Glomerular endothelial cell (primary cell): ENCODE measurements at places on chromosomes 5 and 9.

GRCh38 chr5:130424341-130424740, 520.1 kb downstream of the CHSY3 start:
- DNase-seq = no peak

GRCh38 chr5:56658972-56659371, 156.4 kb upstream of the MAP3K1 start:
- no peak for DNase-seq

DNA sequence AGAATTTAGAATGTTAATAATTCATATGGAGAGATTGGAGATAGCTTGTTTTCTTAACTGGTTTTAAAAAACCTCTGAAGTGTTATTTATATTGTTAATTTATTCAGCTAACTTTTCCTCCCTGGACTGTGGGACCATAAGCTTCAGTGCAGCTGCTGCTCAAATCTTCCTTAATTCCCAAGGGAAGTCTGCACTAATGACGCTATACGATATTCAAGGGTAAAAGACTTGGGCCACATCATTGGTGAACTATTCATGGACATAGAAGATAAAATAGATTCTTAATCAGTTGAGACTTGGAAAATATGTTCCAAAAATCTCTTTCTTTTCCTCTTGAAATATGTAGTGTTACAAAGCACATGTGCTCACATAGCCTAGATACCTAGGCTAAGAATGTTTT, 31.1 kb upstream of the GAS1 start:
- no peak for DNase-seq

DNA sequence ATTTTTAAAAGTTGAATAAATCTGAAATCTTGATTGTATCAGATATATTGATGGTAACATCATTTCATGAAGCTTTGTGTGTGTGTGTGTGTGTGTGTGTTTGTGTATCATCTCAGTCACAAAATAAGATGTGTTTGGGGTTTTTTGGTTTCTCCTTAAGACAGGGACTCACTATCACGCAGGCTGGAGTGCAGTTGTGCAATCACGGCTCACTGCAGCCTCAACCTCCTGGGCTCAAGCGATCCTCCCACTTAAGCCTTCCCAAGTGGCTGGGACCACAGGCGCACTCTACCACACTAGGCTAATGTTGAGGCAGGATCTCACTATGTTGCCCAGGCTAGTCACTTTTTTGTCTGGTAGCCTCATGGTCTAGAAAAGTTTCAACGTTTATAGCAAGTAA, 83.4 kb upstream of the DMRT1 start:
- DNase-seq = no peak

GRCh38 chr9:134828892-134829291, 51.7 kb upstream of the FCN2 start:
- DNase-seq = no peak

DNA sequence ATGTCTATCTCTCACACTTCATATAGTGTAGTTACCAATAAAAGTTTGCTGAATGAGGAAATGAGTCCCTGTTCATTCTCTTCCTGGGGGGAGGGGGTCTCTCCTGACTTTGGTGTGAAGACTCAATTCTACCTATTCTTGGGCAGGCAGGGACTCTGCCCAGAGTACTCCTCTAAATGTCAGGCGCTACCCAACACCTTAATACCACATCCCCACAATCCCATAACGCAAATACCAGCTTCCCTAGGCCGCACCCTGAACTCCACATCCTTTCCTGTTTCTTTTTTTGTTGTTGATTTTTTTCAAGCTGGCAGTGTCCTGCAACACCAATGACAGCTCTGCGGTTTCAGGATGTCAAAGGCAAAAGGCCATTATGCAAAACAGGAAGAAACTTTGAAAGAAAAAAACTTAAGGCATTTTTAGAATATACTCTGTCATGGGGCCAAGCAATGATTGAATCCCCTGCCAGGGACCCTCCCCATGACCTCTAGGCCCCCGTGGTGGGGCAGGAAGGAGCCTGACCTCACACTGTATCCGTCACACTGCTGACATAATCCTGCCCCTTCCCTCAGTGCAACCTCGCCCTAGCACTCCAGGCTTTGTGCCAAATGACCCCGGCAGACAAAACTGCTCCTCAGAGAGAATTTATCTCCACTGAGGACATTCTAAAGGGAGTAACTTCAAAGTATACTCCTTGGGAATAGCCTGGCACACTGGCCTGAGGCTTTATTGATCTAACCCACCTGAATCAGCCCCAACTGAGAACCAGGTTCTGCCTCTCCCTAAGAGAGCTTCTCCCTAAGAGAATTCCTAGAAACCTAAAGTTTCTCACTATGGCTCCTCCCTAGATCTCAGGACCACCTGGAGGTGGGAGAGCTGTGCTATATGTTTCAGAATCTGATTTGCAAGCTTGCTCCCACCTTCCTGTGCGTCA, 8.0 kb downstream of the B4GALT1 start:
- no peak for DNase-seq

DNA sequence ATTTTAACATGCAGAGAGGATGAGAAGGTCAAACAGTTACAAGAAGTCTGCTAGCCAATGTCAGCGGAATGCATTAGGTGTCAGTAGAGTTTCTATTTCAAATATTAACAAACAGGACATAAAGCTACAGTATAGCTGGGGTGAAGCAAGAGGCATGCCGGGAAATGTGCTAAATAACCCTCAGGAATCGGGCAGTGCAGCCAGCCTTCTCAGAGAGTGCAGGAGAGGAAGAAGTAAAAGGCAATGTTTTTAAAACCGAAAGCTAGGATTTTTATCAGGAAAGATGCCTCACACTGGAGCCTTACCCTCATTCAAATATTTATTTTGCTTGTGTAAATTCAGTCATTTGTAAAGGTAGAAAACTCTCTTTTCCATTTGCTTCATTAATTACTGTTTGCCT, 59.1 kb upstream of the SH3GL2 start:
- no peak for DNase-seq

DNA sequence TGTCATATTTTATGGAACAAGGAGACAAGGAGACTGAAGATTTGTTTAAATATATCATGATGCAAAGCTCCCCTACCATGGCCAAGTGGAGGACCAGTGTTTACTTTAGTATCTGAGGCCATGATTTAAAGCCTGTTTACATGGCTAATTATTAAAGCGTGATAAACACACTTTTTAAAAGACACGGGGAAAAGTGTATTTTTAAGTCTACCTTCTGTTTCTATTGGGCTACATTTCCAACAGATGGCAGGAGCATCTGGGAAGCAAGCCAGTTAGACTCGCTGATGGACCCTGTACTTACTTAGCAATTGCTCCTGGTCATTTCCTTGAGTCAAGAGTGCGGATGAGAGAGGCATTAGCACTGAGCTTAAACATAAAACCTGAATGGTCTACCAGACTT, 480.3 kb upstream of the SEMA6A start:
- no peak for DNase-seq

DNA sequence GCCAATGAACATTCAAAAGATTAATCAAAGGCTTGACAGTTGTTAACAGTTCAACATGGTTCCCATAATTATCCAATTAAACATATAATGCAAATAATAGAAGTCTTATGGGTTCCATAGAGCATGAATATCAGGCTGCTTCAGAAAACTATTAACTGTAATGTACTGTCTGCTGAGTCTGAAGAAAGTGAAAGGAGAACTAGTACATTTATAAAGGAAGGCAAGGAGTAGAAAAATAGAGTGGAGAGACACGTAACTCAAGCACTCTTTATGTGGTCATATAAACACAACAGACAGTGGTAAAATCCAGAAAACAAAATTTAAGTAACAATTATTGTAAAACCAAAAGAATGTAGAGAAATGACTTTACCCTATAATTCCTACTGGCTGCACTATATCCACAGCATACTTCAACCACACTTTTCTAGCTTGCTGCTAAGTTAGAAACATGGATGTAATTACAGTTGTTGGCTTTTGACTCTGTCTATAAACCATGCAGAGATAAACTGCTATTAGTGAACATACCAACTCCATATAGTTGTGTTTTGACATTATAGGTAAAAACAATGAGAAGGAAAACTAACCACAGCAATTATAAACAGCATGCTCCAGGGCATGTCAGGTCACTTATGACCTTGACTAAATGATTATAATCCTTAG, 32.7 kb downstream of the NFIB start:
- no peak for DNase-seq

- no peak for DNase-seq
Measured at GRCh38 chr5:1926471-1927341, 44.0 kb upstream of the IRX4 start.

DNA sequence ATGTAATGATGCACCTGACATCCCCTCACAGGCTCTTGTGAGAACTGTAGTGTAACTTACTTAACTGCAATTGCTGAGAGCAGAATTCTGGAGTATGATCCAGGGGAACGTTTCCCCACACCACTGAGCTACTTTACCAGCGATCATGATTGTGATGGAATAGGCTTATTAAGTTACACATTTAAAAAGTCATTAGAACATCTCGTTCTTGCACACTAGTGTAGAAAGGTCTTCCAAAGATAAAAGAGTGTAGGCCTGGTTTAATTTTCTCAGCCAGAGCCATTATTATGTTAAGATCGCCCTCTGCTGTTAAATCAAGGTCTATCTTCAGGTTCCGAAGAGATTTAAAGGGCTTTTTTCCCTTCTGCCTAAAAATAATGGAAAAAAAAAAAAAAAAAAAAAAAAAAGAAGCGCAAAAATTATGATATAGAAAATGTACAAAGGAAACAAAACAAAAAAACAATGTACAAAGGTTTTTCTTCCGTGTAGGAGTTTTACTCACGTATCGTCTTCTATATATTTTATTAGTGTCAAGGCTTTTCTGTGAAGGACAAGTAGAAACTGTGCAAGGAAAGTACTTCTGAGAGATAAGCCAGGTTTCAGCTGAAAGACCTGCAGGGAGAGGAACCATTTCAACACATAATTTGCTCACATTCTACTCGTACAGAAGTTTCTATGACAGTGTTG, 18.6 kb upstream of the MOB3B start:
- DNase-seq = no peak

DNA sequence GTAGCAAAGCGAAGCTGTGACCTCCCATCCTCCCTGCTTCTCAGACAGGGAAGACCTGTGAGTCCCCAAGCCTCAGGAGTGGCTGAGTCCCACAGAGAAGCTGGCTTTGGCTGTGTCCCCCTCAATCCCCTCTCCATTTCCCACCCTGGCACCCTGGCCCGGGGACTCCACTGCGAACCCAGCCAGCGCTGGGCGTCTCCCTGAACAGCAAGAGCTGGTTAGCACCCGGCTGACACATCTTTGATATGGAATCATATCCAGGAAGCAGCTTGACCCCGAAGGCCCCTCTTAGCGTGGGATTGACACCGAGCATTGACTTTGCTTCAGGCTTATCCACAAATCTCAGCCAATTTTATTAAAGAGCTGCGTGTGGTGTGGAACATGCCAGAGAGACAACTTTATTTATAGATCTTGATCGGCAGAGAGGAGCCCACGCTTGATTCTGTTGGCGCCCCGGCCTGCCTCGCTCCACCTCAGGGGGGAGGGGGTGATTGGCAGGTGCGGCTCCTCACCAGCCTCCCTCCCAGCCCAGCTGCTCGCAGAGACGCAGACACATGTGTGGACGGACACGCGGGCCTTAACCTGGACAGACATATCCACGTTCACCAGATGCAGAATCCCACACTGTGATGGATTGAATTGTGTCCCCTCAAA, 120.7 kb upstream of the MVB12B start:
- no peak for DNase-seq

GRCh38 chr5:154221371-154221896, 30.9 kb downstream of the GALNT10 start:
- no peak for DNase-seq

GRCh38 chr5:57863661-57864060, 381.1 kb upstream of the ACTBL2 start:
- DNase-seq = no peak

DNA sequence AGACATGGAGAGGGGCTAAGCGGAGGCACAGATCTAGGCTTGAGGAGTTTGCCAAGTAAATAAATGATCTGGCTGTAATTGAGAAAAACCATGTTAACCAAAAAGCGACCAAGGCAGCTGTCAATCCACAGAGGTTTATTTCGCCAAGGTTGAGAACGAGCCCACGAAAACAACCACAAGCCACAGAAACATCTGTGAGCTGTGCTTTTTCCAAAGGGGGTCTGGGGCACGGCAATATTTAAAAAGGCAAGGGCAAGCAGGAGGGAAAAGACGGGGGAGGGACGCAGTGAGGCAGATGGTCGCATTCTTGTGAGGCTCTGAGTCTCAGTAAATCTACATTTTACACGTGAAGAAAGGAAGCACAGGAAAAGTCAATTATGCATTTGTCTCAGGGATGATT, 25.4 kb downstream of the CCT5 start:
- no peak for DNase-seq

GRCh38 chr5:120982351-120982750, 518.3 kb downstream of the PRR16 start:
- DNase-seq = no peak

DNA sequence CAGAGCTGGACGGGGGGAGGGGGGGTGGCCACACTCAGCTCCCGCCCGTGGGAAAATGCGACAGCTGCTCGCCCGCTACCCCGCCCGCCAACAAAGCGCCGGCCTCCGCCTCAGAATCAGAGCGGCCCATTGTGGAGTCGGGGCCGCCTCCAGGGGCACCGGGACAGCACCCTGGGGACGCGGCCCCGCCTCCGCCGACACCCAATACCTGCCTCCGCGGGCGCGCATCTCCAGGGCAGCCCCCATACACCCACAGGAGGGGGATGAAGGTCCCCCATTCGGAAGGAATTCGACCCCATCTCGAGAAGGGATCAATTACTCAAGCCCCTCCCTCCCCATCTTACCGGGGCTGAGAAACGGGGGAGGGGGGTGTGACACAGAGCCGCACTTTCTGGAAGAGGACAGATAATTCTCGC, 1.3 kb downstream of the NOTCH1 start:
- no peak for DNase-seq

DNA sequence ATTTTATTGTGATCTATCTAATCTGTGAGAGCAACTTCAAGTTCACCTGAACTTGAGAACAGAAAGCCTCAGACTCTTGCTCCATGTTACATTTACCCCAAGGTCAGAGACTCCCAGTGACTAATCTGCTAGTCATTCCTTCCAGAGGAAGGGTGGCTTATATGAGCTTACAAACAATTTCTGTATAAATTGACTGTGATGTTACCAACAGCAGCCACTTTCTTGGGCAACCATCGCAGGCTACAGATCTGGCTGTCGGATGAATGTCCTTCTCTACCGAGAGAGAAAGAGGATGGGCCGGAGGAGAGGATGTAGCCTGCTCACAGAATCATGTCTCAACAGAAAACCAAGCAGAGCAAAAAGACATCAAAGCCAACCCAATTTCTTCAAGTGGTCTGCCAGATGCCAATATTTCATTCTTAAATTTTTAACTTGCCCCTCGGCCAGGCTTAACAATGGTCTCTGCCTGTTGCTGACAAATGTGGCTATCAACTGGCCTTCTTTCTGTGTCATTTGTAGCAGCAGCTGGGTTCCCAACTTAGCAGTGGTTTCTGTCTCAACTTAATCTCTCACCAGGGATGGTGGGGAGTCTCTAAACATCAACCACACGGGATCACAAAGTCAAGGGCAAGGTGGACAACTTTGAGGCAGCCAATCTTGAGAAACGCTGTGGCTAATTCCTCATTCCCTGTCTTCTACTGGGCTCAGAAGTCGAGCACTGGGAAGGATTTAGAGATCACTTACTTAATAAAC, 81.3 kb downstream of the RAPGEF1 start:
- no peak for DNase-seq

GRCh38 chr5:33322632-33323031, 118.1 kb upstream of the TARS1 start:
- DNase-seq = no peak
